ENCODE measurements at places on chromosomes 16 and 17.

- no peak for DNase-seq
Measured at GRCh38 chr17:55274355-55275255, 9.8 kb downstream of the HLF start.

DNA sequence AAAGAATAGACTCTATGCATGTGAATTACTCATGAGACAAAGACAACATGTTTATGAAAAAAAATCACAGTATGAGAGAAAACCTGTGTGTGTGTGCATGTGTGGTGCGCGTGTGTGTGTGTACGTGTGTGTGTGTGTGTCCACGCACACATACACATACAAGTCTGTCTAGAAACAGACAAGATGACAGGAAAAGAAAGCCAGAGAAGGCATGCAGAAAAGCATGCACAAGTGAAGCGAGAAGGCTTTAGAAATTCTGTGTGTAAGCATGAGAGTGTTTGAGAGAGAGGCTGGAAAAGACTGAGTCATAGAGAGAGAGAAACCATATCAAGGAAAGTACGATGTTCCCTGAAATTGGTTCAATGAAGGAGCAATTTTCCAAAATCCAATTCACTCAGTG, 566.4 kb upstream of the C16orf82 start:
- DNase-seq = no peak

GRCh38 chr17:51065466-51065865, 55.2 kb downstream of the SPAG9 start:
- no peak for DNase-seq

- DNase-seq = no peak
Measured at GRCh38 chr16:57997176-57997527, 3.3 kb downstream of the ZNF319 start.

- peak; percentile 95 for DNase-seq
Measured at GRCh38 chr17:40903129-40903847, 18.2 kb upstream of the KRT20 start.

GRCh38 chr16:76204249-76204648, 73.0 kb upstream of the CNTNAP4 start:
- DNase-seq = no peak

- no peak for DNase-seq
Measured at GRCh38 chr17:82172486-82173160, 40.0 kb downstream of the CCDC57 start.

DNA sequence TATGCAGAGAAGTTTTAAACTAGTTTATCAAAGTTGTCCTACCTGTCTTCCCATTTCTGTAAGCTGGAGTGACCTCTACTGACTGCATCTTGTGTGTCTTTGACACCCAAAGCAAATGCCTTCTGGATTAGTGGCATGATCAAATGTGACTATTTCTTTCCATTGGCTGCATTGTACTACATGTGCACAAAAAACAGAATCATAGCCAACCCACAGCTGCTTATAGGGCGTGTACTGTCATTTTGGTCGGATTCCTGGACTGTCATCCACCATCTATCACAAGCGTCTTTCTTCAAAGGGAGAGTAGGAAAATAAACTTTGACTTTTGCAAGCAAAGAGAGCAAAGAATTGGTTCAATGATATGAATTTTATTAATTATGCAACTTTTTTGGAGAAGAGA, 310.6 kb downstream of the MAP2K6 start:
- DNase-seq = no peak

GRCh38 chr16:81873843-81874752, 95.0 kb downstream of the PLCG2 start:
- peak; percentile 64 for DNase-seq

GRCh38 chr16:81830845-81831540, 51.9 kb downstream of the PLCG2 start:
- DNase-seq = peak; percentile 16

- no peak for DNase-seq
Measured at GRCh38 chr17:72407931-72408330, 287.1 kb downstream of the SOX9 start.

DNA sequence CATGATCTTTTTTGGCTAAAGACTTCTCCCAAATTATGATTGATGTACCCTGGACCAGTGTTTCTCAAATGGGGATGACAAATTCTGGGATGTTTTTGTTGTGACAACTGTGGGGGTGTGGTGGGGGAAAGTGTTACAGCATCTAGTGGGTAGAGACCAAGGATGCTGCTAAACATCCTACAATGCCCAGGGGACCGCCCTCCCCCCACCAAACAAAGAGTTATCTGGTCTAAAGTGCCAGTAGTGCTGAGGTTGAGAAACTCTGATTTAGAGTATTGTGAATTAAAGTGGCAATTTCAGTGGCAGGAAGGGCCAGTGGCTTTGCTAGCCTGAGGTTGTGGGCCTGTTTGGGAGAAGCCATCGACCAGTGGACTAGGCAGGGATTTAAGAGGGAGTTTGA, 33.3 kb downstream of the SLC47A2 start:
- DNase-seq = no peak

GRCh38 chr17:66739553-66739952, 95.4 kb upstream of the CACNG5 start:
- no peak for DNase-seq

DNA sequence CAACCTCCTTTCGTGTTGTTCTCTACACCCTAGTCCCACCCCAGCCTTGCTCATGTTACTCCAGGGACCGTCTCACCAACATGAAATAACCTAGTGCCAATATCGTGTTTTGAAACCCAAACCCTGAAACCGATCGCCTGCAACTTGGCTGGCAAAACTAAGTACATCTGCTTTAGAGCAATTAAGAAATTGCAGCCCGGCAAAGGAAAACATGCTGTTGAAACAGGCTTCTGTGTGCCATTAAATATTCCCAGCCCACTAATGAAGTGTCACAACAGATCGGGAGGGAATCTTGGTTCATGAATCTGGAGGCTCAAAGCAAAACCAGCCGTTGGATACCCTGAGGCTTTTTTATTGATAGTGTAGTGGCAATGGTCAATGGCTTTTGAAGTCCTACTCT, 48.3 kb upstream of the GPR139 start:
- DNase-seq = no peak

- DNase-seq = peak; percentile 52
Measured at GRCh38 chr16:5502467-5502869, 404.9 kb upstream of the EEF2KMT start.

DNA sequence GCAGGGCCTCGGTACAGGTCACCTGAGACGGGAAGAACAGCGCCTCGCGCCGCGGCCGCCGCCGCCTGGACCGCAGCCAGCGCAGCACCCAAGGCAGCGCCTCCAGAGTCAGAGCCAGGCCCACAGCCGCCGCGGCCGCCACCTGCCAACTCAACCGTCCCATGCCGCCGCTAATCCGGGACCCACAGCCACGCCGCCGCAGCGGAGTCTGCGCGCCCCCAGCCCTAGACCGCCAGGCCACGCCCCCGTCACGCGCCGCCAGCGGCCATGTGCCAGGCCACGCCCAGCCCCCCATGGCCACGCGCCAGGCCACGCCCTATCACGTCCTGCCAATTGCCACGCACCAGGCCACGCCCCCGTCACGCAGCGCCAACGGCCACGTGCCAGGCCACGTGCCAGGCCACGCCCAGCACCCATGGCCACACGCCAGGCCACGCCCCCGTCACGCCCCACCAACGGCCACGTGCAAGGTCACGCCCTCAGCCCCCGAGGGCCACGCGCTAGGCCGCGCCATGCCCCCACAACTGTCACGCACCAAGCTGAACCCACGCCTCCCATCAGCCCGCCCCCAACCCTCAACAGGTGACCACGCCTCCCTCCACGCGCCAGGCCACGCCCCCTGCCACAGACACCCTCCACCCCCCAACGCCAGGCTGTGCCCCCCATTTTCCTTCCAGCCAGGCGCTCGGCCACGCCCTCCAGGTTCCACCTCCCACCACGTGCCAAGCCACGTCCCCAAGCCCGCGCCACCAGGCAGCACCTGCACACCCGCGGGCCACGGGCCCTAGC, at the start of gene PLD6:
TSS of gene PLD6 (minus strand) at position 210 of the 789 bp plus-strand sequence. CDS start at position 163, 47 bp downstream.
- peak; percentile 53 for DNase-seq

GRCh38 chr16:20743591-20743990, 2.0 kb upstream of the THUMPD1 start:
- no peak for DNase-seq

GRCh38 chr17:81388091-81388611, 7.1 kb upstream of the BAHCC1 start:
- DNase-seq = no peak

DNA sequence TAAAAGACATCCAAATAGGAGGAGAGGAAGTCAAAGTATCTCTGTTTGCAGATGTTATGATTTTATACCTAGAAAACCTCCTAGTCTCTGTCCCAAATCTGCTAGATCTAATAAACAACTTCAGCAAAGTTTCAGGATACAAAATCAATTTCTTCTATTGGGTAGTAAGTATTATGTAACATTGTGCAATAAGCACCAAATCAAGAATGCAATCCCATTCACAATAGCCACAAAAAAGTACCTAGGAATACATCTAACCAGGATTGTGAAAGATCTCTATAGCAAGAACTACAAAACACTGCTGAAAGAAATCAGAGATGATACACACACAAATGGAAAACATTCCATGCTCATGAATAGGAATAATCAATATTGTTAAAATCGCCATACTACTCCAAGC, 13.0 kb downstream of the NLRP1 start:
- no peak for DNase-seq

- peak; percentile 39 for DNase-seq
Measured at GRCh38 chr16:15970202-15970601, 20.8 kb downstream of the ABCC1 start.

DNA sequence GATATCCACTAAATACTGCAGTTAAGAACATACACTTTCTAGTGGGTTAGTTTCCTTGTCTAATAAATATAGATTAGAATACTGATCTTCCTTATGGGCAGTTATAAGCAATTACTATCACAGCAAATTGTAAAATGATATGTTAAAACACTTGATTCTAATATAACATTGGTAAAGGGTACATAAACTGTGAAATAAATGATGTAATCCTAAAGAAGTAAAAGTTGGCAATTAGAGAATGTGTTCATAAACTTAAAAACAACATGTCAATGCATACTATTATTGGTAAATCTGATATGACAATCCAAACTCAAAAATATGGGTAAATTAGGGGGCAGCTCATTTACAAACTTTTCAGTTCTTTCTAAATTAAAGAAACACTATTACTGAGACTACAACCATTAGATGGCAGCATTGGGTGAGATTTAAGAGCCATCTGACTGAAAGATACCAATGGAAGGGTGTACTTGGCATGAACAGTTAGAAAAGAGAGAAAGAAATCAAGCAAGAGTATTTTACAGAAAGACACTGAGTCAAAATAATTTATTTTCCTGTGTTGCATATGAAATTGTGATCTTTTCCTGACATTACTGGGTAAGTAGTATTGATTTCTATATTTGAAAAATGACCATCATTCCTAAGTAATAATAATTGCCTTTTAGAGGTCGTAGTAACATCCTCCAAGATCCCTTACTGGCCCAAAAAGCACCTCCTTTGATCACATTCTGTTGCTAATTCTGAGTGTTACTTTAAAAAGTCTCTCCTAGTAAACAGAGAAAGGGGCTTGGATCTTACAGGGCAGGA, 119.6 kb downstream of the SPAG9 start:
- peak; percentile 43 for DNase-seq

DNA sequence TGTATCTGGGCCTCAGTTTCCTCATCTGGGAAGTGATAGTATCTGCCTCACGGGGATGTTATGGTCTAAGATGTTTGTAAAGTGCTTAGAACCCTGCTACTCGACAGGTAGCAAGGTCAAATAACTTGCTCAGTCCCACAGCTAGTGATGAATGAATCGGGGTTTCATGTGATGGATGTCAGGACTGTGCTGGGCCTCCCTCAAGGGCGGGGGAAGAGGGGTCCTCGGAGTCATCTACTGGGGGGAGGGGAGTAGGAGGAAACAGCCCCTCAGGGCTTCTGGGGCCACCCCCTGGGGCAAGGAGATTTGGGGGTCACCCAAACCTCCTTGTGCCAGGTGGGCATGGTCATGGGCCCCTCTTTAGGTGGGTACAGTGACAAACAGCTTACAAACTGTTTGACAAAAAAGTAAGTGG, 732 bp downstream of the PNPO start:
- no peak for DNase-seq

GRCh38 chr17:78522031-78522809, 55.0 kb downstream of the DNAH17 start:
- DNase-seq = no peak

DNA sequence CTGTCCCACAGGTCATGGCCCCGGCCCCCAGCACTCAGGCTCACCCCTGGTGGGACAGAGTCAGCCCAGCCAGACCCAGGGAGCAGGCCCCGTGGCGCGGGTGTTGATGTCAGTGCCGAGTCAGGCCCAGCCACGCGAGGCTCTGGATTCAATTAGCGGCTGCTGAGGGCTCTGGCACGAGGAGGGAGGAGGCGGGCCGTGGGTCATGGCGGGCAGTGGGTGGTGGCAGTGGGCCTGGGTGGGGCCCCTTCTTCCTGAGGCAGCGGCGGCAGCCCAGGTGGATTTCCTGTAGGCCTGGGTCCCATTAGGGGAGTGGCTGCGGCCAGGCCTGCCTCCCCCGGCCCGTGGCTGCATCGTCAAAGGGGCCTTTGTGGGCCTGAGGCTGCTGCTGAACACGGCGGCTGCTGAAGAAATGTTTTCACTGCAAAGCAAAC, 12.9 kb downstream of the VASN start:
- no peak for DNase-seq

GRCh38 chr16:46800494-46800893, 30.5 kb downstream of the C16orf87 start:
- no peak for DNase-seq

- no peak for DNase-seq
Measured at GRCh38 chr17:77300016-77300686, 159.4 kb downstream of the SEC14L1 start.

Measured in T47D (cell line).